ENCODE measurements at places on chromosomes 6 and 20. TPM values are rescaled to one million over a fixed set of nuclear protein-coding genes. Genes with fewer than 3 reads are reported as not detected.

- no peak for DNase-seq
Observed at GRCh38 chr20:14691994-14692393, 354.6 kb upstream of the FLRT3 start.

DNA sequence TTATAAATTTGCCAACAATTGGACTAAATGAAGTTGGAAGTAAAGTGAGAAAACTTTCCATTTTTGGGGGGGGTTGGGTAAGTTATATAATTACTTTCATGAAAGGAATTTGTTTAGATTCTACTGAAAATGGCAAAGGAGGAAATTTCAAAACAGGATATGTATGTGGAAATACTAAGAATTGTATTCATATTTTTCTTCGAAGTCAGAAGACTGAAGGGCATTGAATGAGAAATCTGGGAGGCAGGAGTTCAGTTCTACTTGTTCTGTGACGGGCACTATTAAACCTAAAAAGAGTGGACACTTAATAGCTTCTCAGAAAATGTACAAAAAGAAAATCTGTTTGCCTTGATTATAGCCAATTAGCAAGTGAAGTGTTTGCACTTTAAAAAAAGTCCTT, 114.7 kb downstream of the PRIM2 start:
- no peak for DNase-seq

DNA sequence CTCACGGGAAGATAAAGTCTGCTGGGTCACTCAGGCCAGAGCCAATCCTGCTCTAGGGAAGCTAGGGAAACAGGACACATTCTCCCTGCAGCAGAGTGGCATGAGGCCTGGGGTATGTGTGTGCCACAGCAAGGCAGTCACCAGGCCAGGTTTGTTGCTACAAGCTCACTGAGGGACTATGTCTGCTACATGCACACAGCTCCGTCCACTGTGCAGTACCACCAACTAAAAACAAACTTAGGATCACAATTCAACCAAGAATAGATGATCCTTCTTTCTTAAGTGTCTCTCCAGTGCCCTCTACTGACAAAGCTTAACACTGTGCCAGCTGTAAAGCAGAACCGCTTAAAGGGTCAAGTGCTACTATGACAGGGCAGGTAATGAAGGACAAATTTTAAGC, 192.5 kb downstream of the PTPRK start:
- no peak for DNase-seq

Gene SLC17A3
- polyA plus RNA-seq, result 0.20 TPM

- no peak for DNase-seq
Observed at GRCh38 chr20:4809707-4810106, 88.0 kb downstream of the PRND start.

- DNase-seq, result no peak
Observed at GRCh38 chr6:34476447-34476846, 10.6 kb downstream of the PACSIN1 start.

DNA sequence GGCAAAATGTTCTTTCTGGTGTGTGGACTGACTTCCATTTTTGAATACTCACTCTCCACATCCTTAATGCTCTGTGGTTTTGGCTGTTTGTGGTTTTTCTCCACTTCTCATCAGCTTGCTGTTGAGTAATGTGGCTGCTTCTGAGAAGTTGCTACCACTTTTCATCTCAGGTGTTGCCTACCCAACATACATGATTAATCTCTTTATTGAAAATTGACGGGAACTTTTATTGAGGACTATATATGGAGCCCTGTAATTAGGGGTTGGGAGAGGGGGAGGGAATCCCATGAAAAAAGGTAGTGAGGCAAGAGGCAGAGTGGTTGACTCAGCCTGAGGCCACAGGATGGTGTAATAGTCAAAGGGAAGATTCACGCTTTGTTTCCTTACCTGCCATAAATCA, 17.6 kb downstream of the IL22RA2 start:
- no peak for DNase-seq

GRCh38 chr6:168983925-168984324, 269.7 kb downstream of the THBS2 start:
- no peak for DNase-seq

Gene TP53RK
- 16.0 TPM for polyA plus RNA-seq

Data from left lung (tissue), 14 donors.